ENCODE measurements at places on chromosomes 16 and 17.
A peak's percentile ranks its signal among the peaks of the same experiment; 100 is the strongest.

DNA sequence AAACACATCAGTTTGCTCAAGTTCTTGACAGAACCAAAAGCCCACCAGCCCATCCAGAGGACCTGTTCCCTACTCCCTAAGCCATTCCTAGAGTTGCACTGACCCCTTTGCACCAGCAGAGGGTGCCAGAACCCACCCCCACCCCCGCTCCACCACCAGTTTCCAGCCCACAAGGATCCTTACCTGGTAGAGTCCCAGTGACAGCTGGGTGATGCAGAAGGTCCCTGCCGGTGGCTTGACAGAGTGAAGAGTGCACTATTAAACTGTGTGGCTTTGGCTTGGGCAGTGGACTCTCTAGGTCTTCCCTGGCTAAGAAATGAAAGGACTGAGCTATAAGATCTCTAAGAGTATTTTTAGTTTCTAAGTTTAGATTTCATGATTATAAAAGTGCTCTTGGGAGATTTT is 73.3 kb upstream of the MTMR4 start:
- DNase-seq = peak; percentile 18

DNA sequence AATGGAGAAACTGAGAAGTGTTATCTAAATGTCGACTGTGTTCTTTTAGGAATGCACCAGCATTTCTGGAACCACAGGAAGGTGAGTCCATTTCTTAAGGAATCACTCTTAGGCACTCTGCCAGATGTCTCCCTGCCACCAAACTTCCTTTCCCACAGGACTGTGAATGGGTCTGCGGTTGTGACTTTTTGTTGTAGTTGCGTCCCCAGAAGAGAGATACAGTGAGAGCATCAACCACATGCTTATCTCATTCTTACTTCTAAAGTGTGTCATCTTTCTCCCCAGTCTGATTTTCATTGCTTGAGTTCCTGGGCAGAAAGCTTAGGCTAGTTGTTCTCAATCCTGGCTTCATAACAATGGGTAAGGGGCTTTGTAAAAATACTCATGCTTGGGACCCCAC is 13.4 kb downstream of the ITPRIPL2 start:
- DNase-seq = no peak

- DNase-seq = no peak
These were observed 313.1 kb upstream of the TNRC6C start for GRCh38 chr17:77645072-77646045.

DNA sequence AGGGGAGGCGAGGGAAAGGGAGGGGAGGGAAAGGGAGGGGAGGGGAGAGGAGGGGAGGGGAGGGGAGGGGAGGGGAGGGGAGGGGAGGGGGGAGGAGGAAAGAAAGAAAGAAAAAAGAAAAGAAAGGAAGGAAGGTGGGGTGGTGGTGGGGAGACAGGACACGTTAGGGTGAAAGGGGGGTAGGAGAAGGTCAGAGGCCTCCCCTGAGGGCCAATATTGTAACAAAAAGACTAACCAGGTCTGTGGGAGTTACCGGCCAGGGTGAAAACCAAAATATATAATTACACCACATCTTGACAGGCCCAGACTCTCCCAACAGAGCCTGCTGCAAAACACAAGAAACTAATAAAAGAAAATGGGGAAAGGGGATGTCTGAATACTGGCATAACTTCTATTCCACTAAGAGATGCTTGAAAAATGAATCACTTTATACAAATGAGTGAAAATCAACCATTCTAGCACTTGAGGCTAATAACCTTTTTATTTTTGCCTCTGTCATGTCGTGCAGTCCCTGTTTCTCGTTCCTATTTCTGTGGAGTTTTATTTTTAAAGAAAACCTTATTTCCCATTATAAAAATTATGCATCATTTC is 10.0 kb downstream of the WDR45B start:
- no peak for DNase-seq

- no peak for DNase-seq
These were observed 536.0 kb upstream of the C16orf82 start for GRCh38 chr16:26530584-26531289.

DNA sequence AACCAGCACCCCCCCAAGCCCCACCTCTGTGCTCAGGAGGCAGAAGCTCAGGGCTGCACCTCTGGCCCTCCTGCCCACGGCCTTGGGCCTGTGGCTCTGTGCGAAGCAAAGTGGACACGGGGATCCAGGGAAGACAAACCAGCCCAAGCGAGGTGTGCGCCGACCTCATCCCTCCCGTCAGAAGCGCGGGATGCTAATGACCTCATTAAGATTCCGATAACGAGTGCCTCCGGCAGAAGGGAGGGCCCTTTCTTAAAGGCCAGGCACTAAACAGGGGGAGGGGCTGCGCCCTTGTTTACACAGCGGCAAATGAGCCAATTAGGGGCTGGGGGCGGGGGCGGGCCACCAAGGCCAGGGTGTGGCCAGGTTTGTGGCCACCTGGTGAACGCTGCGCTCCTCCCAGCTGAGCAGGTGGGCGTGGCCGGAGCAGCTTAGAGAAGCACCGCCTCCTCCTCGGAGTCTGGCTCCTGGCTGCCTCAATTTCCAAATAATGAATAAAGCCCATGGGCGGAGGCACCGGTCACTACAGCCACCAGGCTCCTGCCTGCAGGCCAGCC is 3.2 kb downstream of the CBX4 start:
- DNase-seq = no peak

GRCh38 chr17:4020096-4020495 is 55.9 kb upstream of the ATP2A3 start:
- no peak for DNase-seq

DNA sequence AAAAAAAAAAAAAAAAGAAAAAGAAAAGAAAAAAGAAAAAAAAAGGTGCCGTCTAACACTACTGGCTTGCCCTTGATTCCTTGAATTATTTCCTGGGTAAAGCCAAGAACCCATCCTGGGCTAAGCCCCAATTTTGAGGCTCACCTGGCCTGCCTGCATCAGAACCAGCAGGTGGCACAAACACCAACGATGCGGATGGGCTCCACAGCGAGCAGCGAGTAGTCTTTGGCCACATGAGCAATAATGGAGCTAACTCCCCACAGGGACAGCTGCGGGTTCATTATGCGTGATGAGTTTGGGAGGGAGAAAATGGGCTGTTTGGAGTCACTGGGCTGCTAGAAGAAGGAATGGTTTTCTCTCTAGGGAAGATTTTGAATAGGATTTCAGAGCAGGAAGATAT is 91.1 kb downstream of the ASIC2 start:
- DNase-seq = no peak

DNA sequence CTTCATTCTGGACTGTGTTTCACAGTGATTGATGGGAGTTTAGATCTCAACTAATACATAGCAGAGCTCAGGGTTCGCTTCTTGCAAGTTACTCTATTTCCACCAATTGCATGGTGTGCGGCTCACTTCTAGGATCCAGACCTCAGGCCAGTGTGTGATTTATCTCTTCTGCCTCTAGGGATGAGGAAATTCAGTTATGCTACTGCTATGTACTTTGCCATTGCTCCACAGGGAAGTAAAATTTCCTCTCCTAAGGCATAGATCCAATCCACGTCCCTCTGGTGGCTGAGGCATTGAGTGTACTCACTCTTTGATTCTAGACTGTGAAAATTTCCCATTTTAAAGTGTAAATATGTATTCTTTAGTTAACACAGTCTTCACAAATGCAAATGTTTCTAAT is 214.1 kb downstream of the HS3ST3B1 start:
- no peak for DNase-seq

DNA sequence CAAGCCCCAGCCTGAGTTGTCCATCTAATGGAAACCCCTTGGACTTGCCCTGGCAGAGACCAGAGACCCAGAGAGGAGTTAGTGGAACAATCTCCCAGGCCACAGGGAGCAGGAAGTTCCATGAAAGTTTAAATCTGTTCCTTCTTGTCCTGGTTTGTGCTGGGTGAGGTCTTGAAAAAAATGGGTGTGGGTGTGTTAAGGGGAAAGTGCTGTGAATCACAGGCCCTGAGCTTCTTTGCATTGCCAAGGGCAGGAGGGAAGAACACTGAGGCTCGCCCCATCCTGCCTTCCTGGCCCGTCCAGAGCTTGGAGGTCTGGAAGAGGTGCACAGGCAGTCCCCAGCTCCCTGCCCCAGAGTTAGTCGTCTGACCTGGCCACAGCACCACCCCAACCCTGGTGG is 2.3 kb downstream of the ADORA2B start:
- DNase-seq = no peak

GRCh38 chr16:65066651-65067050 is 55.2 kb downstream of the CDH11 start:
- no peak for DNase-seq

DNA sequence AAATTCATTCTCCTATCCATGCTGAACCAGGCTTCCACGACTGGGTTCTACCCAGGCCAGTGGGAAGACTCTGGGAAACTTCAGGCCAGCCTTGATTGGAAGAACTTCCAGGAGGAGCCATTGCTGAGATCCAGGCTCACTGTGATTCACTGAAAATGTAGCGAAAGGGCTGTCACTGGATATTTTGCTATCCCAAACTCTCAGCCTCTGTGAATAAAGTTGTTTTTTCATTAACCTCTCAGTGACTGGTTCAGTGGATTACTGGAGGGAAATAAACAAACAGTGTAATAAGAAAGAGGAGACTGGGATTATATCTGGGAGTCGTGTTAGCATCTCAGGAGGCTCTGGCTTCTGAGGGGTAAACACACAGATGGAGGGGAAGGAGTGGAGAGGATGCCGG is 3.1 kb downstream of the FOXL1 start:
- no peak for DNase-seq

GRCh38 chr16:50751528-50751927 is 9.6 kb downstream of the CYLD start:
- no peak for DNase-seq

DNA sequence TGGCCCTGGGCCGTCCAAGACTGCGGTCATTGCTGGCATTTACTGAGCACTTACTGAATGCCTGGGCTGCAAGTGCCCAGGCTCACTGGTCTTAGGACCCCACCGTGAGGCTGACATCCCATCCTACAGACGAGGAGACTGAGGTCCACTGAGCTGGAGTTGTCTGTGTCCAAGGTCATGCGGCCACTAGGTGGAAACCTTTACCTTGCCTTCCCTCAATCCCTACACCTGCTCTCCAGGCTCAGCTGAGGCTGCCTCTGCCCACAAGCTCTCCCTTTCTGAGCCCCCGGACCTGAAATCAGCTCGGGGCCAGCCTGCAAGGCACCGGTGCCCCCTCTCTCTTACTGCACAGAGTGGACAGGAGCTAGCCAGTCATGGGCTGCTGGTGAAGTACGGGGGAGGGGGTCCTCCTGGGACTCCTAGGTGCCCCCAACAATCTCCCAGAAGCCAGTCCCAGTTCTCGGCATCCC is 1.5 kb downstream of the CASKIN1 start:
- peak; percentile 24 for DNase-seq

DNA sequence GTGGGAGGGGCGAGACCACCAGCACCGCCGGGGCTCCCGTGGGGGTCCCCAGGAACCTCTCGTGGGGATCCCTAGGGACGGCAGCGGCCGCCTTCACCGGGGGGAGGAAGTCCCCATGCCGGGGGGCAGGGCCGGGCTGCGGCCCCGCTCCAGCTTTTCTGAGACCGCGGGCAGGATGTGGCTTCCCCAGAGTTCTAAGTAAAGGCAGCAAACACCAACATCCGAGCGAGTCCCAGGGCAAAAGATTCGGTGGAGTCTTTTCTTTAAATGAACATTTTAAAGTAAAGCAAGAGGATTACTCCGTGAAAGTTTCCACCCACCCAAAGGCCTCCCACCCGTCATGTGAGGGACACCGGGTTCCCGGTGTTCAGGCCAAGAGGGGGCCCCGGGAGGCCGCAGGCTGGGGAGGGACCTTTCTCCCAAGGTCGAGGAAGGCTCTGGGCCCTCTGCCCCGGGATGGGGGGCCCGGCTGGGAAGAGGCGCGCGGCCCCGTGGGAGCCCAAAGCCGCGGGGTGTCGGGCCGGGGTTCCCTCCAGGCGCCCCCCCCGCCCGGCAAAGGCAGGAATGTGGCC is 137.2 kb upstream of the RPH3AL start:
- DNase-seq = no peak

DNA sequence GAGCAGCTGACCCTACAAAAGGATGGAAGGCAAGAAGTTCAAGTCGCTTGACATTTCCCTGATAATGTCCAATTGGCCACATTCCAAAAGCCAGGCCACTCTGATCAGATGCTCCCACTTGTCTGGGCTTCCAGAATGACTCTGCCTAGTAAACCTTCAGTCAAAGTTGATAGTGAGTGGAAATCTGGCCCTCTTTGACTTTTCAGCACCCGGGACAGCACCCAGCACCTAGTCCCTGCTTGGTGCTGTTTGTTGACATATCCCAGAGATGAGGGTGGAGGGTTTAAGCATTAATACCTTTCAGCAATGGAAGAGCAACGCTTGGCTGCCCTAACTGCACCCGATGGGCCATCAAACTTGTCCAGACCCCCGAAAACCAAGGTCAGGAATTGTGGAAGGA is 131.3 kb downstream of the AIPL1 start:
- DNase-seq = no peak

GRCh38 chr17:13835151-13835550 is 233.4 kb upstream of the HS3ST3A1 start:
- DNase-seq = no peak

DNA sequence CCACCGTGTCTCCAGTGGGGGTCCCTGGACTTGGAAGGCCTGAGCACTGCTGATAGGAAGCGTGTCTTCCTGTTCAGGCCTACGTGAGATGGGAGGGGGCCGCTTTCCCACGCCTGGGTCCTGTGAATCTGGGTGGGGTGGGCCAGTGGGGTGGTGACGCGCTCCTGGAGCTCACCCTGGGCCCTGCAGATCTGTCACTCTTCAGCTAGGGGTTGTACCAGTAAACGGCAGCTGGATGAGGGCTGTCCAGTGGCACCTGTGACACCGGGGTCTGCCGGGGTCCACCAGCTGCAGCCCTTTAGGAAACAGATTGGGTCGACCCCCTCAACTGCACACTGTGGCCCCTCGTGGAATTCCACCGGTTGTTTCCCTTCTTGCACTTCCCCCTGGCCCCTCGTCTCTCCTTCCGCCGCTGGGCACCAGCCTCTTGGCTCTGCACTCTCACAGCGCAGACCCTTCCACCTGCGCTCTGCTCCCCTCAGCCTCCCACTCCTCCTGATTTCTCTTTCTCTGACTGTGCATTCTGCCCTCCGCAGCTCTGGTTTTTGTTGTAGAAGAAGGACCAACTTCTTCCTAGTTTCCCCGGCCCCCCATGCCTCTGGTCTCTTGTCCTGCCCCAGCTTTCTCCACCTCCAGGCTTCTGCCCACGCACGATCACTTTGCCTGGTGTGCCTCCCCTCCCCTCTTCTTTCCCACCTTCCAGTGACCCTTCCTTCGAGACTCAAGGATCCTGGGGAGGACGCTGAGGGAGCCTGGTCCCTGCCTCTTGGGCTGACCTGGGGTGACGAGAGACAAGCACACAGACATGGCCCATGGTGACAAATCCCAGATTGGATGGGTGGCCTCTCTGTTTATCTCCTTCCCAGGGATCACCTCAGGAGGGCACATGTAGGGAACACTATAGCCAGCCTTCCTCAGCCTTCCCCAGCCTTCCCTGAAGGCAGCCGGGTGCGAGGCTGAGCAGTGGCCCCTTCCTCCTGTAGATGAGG is 4.8 kb downstream of the MRC2 start:
- no peak for DNase-seq

Data from stimulated activated naive B cell treated with anti-CD40 and anti-IgM and Interleukin-4, amounts not matched to agents 10 μg/mL and 1 μg/mL and 100 μg/mL, for 72 hours (primary cell).